ENCODE measurements at places on chromosomes 5 and 9. TPM values are rescaled to one million over a fixed set of nuclear protein-coding genes. Genes with fewer than 3 reads are reported as not detected.

DNA sequence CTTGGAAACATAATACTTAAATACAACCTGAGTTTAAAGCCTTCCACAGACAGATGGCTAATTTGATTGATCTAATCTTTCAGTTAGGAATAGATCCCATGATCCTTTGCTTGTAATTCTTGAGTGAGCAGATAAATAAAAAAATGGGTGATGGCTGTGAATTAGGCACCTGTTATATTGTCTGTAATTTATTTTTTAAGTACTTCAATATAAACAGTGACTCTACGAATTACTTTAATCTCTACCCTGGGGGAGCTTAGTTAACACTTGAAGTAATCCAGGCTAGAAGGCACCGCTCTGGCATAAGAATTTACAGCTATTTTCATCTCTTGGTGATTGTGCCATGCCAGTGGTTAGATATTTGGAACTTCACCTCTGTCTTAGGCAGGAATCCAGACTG is 9.0 kb downstream of the EGFLAM start:
- no peak for DNase-seq

GRCh38 chr9:90840696-90841095 is 39.1 kb downstream of the SYK start:
- no peak for DNase-seq

ALDH1A1 gene
- total RNA-seq, result 221 TPM

ABLIM3 gene
- total RNA-seq, result 26.4 TPM

DND1 gene
- total RNA-seq, result 5.0 TPM
